ENCODE measurements at places on chromosomes 6 and 20.

GRCh38 chr6:14925025-14925698 lies 320.7 kb upstream of the JARID2 start:
- no peak for DNase-seq

DNA sequence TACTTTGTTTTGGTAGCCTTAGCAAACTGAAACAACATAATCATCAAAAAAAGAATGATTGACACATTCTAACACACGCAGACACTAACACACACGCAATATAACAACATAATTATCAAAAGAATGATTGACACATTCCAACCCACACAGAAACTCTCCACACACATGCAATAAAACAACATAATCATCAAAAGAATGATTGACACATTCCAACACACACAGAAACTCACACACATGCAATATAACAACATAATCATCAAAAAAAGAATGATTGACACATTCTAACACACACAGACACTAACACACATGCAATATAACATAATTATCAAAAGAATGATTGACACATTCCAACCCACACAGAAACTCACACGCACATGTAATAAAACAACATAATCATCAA lies 172.4 kb downstream of the THBS2 start:
- no peak for DNase-seq

DNA sequence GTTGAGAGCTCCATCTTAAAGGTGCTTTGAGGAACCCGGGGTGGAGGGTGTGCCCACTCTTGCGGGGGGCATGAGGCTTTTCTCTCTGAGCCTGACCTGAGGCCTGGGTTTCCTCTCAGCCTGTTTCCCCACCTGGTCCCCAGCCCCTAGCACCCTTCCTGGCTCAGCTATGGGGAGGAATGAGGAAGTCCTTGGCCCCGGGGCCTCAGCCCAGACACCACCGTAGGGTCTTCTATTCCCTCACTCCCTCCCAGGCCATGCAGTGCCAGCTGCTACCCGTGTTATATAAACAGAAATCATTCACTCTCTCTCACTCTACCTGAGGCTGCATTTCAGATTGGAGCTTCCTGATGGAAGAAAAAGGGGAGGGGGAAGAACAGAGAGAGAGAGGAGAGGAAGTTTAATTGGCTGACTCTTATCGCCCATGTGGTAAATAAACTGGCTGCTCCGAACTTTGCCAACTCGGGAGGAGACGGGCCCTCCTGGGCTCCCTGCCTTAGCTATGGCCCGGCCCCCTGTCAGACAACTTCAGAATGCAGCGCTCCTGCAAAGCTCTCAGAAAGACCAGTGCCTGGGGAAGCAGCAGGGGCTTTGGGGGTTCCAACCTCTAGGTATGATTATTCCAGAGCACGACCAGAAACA lies 2.8 kb downstream of the CDH22 start:
- DNase-seq: no peak

- no peak for DNase-seq
Measured at GRCh38 chr6:155493694-155494143, 38.1 kb upstream of the NOX3 start.

GRCh38 chr20:20293691-20294385 lies 74.1 kb upstream of the INSM1 start:
- DNase-seq: no peak
